Right renal pelvis (tissue), 4 donors: ENCODE measurements at places on chromosomes 2 and 18. TPM values are rescaled to one million over a fixed set of nuclear protein-coding genes. Genes with fewer than 3 reads are reported as not detected.
A peak's percentile ranks its signal among the peaks of the same experiment; 100 is the strongest.

Gene DPYSL5
- 6.2 TPM for polyA plus RNA-seq

Gene AQP12B
- polyA plus RNA-seq = 1.5 TPM

DNA sequence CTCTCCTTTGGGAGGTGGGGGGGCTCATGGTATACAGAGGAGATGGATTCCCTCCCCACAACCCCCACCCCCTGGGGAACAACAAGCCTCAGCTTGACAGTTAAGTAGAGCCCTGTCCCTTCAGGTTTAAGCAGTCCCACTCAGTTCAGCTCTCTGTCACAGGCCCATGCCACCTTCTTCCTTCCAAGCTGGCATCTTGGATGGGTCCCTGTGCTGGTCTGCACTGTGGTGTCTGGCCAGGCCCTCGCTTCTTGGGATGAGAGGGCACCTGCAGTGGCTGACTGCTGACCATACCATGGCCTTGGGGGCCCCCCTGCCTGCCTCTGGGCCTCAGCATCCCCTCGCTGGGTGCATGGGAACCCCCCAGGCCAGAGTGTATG, 20.4 kb upstream of the GPR17 start:
- DNase-seq = no peak

DNA sequence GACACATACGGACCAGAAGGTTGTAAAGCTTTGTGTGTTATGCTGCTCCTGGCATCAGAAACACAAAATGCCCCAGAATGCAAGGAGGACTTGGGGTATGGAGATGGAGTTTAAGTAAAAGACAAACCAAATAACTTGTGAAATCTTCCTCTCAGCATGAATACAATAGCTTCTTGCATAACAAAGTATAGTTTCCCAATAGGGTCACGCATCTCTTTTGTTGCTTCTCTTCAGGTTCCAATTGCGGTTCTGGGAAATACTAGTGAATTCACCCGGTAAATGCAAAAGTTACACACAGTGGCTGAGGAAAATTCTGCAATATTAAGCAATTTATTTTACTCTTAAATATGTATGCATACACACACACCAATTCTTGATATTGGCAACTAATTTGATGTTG, 339.2 kb upstream of the EPHA4 start:
- no peak for DNase-seq

- no peak for DNase-seq
These were observed 268.6 kb downstream of the EIPR1 start for GRCh38 chr2:3108710-3109702.

- DNase-seq = no peak
These were observed 29.5 kb downstream of the INPP4A start for GRCh38 chr2:98473995-98474780.

DNA sequence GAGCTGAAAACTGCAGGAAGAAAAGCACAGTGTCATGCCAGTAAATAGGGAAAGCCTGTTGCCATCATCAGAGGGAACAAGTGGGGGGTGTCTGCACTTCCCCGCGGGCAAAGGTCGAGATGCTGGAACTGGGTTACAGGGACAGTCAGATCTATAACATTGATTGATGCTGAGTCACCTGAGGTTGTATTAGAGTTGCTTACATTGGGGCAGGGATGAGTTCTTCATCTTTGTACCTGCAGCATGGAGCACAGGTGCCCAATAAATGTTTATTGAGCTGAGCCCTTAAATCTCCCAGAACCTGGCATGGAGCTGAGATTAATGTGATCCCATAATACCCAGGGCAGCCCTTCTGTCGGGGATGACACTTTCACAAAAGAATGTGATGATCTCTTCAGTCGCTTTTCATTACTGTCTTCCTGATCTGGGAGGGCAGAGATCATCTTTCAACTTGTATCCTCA, 5.9 kb upstream of the RNF152 start:
- no peak for DNase-seq

- no peak for DNase-seq
These were observed 146.1 kb upstream of the DLX2 start for GRCh38 chr2:172248785-172249187.

DNA sequence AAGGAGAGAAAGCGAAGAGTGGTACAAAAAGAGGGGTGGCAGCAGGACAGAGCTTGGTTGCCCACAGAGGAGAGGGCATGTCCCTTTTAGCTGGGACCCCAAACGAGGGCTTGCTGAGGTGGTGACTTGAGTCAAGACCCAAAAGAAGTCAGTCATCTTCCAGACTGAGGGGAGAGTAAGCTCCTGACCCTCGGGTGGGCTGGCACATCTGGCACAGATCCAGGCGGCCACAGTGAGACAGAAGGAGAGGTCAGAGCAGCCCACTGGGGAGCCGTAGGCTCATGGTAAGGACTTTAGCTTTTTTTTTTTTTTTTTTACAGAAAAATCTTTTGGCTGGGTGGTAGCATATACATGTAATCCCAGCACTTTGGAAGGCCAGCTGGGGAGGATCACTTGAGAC, 77.9 kb upstream of the ST6GAL2 start:
- no peak for DNase-seq

- no peak for DNase-seq
These were observed 221.8 kb downstream of the STK39 start for GRCh38 chr2:168025487-168026202.

- peak; percentile 92 for DNase-seq
These were observed 83.9 kb upstream of the PKDCC start for GRCh38 chr2:41963661-41964525.

GRCh38 chr2:17518212-17519154, at the start of gene RAD51AP2:
Gene RAD51AP2, minus strand, starts transcription at chr2:17518440. Its CDS starts 25 bp downstream, at chr2:17518415.
- no peak for DNase-seq

Gene SLC4A5
- polyA plus RNA-seq = 1.8 TPM

Gene DSG1
- polyA plus RNA-seq = 0.04 TPM

Gene GPR155
- 8.5 TPM for polyA plus RNA-seq

- DNase-seq = no peak
These were observed 605.2 kb upstream of the SYT4 start for GRCh38 chr18:43882358-43883055.

Gene ZNF521
- polyA plus RNA-seq = 41.2 TPM

Gene SLC23A3
- polyA plus RNA-seq = 20.3 TPM

DNA sequence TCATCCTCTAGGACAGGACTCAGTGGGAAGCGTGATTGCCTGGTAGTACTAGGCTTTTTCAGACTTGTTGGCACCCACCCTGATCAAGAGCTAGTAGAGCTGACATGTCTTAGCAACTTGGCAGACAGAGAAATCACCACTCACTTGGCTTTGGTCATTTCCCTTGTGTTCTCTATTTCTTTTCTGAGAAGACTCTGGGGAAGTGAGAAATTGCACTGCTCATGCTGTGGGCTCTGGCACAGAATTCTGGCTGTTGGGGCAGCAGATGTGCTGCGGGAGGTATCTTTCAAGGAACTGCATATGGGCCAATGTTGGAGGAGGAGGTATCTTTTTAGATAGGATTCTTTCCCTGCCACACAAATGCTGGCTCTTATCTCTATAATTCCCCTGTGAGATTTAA, 529.1 kb upstream of the MEX3C start:
- DNase-seq = no peak

DNA sequence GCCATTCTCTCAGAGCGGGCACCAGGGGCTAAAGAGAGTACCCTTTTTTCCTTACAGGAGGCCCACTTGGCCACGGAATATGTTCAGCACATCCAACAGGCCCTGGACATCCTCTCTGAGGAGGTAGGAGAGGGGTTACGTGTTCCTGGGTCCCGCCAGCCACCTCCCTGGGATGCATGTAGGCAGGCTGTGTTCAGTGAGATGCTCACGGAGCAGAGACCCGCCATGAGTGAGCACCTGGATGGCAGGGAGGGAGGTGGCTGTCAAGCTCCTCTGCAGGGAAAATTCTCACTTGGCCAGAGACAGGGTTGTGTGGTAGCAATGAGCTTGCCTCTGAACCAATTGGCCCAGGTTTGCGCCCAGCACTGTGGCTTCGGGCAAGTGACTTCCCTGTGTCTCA, 123.1 kb upstream of the PPP1CB start:
- DNase-seq = no peak

Gene GATA6
- polyA plus RNA-seq = 10.6 TPM

Gene TRIM43
- polyA plus RNA-seq = 0.70 TPM

Gene FNDC4
- 8.7 TPM for polyA plus RNA-seq

Gene RFTN2
- 21.1 TPM for polyA plus RNA-seq

Gene RPIA
- 35.0 TPM for polyA plus RNA-seq

Gene ASB18
- polyA plus RNA-seq = not detected
